ENCODE measurements at places on chromosomes 16 and 17. TPM values are rescaled to one million over a fixed set of nuclear protein-coding genes. Genes with fewer than 3 reads are reported as not detected.

DNA sequence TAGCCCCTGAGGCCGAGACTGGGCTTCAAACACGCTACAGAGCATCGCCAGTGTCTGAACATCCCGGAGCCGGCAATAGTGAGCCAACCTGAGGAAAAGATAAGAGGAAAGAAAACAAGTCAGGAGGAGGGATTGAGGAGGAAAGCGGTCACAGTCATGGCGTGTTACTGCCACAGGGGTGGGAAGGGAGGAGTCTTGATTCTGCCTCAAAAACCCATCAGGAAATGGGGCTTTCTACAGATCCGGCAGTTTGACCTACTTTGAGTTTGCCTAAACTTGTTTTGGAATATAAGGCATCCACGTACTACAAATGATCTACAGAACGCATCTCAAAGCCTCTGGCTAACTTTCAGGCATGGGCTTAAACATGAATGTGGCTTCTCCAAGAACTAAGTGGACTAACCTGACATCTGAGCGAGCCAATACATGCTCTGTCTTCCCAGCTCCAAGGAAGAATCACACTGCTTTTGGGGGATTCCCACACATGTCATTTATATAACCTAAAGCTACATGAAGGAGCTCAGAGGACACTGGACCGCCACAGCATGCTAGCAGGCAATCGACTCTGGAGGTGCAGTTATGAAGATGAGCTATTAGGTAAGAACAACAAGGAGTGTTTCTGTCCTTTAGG lies 96.6 kb downstream of the WDR59 start:
- H3K27me3 ChIP-seq: no peaks in the 10 kb centered on the region
- no peak overlapping the region for H3K27ac ChIP-seq
- peaks cover 100% of the 10 kb centered on the region for H3K36me3 ChIP-seq
- H3K4me1 ChIP-seq: no peaks in the 10 kb centered on the region
- H3K4me3 ChIP-seq: no peak overlapping the region

DNA sequence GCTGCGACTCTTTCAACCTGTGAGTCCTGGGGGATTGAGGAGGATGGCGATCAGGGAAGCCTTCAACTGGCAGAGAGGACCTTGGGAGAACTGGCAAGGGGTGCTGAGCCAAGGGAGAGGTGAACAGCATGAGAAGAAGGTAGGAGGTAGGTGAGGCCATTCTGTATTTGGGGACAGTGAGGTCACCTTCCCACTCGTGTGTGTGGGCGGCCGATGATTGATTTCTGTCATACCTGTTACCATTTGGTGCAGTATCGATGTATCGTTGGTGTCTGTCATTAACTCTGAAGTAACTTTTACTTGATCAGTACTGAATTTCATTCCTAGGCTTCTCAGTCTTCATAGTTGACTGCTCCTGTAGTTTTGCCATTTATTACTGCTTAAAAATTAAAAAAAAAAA lies 3.8 kb downstream of the ARSG start:
- H3K27ac ChIP-seq: no peak overlapping the region
- H3K27me3 ChIP-seq: peaks cover 14% of the 10 kb centered on the region
- DNase-seq: no peak
- peaks cover 19% of the 10 kb centered on the region for H3K4me1 ChIP-seq

DNA sequence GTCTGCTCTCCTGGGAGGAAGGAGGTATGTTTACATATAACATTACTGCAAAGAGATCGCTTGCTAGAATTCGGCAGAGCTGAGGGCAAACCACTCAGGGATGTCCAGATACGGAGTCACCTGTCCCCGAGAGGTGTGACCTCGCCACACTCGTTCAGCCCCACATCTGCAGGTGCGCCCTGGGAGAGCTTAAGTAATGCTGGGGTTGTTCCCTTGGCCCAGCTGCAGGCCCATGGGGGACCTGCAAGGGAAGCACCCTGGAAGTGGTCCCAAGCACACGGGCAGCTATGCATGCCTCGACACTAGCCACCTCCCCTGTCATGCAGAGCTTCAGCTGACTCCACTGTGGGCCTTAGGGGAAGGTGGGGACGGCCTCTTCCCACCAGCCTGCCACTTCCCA lies 22.2 kb downstream of the USP22 start:
- H3K27me3 ChIP-seq: no peaks in the 10 kb centered on the region
- no peak overlapping the region for H3K27ac ChIP-seq
- peaks cover 52% of the 10 kb centered on the region for H3K4me1 ChIP-seq
- H3K36me3 ChIP-seq: peaks cover 53% of the 10 kb centered on the region
- no peak for DNase-seq

DNA sequence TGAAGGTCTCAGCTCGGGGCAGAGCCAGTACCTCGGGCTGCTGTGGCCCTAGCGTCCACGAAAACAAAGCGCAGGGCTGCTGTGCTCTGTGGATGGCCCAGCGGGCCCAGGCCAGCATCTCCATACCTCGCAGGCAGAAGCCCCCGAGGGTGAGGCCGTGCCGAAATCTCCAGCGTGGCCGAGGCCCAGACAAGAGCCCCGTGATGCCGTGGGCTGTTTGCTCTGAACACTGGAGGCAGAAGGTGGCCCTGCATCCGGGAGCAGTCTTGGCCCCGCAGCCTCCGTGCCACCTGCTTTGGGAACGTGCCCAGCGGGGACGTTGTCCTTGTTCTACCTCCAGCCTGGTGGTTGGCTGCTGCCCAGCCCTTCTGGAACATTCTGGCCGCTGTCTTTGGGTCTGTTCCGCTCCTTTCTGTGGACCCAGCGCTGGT lies 121.4 kb downstream of the BANP start:
- peaks cover 76% of the 10 kb centered on the region for H3K36me3 ChIP-seq
- no peak for DNase-seq
- no peak overlapping the region for H3K4me3 ChIP-seq
- no peaks in the 10 kb centered on the region for H3K27me3 ChIP-seq
- H3K27ac ChIP-seq: no peak overlapping the region
- H3K4me1 ChIP-seq: no peaks in the 10 kb centered on the region

DNA sequence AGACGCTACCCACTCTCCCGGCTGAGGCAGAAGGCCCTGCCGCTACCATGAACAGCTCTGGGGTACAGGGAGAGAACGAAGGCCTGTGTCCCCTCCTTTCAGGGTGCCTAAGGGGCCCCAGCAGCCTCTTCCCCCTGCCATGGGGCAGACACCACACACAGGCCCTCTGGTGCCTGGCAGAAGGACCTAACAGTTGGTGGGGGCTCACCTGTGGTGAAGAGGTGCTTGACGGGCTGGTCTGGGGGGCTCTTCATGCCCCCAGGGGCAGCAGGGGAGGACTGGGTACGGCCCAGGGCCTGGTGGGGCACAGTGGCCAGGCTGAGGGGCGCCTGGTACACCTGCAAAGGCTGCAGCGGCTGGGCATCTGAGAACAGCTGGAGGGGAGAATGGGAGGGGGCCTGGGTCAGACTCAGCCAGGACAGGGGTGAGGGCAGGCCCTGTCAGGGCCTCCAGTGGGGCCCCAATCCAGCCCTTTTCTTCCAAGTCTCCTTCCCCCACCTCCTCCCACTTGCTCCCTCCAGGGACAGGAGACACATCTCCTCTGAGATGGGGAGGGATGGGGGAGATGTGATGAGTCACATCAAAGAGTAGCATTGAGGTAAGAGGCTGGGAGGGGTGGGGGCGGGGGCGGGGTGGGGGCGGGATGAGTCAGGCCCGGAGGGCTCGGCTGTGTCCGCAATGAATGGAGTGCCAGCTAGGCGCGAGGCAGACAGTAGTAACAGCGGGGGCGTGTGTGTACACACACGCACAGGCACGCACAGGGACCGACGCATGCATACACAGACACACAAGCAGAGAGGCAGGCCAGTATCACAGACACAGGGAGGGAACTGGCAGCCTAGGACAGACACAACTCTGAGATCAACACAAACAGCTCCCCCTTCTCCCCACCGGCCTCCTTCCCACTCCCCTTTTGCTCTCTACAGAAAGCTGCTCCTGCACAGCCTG lies 16.1 kb downstream of the G6PC3 start:
- no peaks in the 10 kb centered on the region for H3K36me3 ChIP-seq
- H3K4me3 ChIP-seq: no peak overlapping the region
- no peaks in the 10 kb centered on the region for H3K4me1 ChIP-seq
- no peak for DNase-seq
- H3K27me3 ChIP-seq: no peaks in the 10 kb centered on the region

GRCh38 chr17:74212209-74212912 lies 1.0 kb upstream of the TTYH2 start:
- H3K4me1 ChIP-seq: peaks cover 52% of the 10 kb centered on the region
- peak overlapping the region; percentile 65 for H3K4me3 ChIP-seq
- H3K27ac ChIP-seq: peak overlapping the region; percentile 88

- no peak overlapping the region for H3K27ac ChIP-seq
- peaks cover 8% of the 10 kb centered on the region for H3K4me1 ChIP-seq
- DNase-seq: no peak
- no peaks in the 10 kb centered on the region for H3K27me3 ChIP-seq
- H3K36me3 ChIP-seq: no peaks in the 10 kb centered on the region
- no peak overlapping the region for H3K4me3 ChIP-seq
Measured at GRCh38 chr16:68013440-68013839, 2.3 kb downstream of the DPEP2NB start.

DNA sequence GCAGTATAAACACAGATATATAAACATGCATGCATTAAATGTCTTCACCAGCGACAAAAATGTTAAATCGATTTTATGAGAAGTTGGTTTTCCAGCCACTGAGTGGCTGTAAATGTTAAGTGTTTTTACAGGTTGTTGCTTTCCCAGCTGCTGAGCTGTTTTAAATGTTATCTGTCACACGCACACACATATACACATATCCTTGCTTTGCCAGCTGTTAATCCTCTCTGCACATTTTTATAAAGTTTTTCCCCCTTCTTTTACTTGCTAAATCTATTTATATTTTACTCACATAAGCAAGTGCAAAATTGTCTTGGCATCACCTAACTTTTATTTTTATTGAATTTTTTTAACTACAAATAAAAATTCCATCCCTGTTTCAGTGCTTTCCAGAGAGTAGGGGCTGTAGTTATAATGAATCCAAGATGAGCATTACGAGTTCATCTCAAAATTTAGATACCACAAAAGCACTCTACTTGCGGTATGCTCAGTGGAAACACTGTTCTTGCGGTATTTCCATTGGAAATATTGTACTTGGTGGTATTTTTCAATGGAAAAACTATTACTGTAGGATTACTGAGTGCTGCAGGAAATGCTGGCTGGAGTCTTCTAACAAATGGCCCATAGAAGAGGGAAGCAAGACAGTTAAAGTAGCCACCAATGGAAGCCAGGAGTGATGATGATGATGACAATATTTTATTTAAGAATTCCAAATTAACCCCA lies 124.9 kb upstream of the KCNJ16 start:
- no peak for DNase-seq
- H3K27me3 ChIP-seq: no peaks in the 10 kb centered on the region
- no peak overlapping the region for H3K4me3 ChIP-seq
- no peaks in the 10 kb centered on the region for H3K36me3 ChIP-seq

GRCh38 chr16:77918809-77919707 lies 103.3 kb upstream of the CLEC3A start:
- DNase-seq: no peak
- no peaks in the 10 kb centered on the region for H3K36me3 ChIP-seq
- no peak overlapping the region for H3K4me3 ChIP-seq
- no peaks in the 10 kb centered on the region for H3K27me3 ChIP-seq

GRCh38 chr16:72972878-72973571 lies 74.9 kb downstream of the ZFHX3 start:
- no peaks in the 10 kb centered on the region for H3K4me1 ChIP-seq
- no peak for DNase-seq
- H3K4me3 ChIP-seq: no peak overlapping the region
- H3K27me3 ChIP-seq: no peaks in the 10 kb centered on the region
- no peaks in the 10 kb centered on the region for H3K36me3 ChIP-seq
- H3K27ac ChIP-seq: no peak overlapping the region

GRCh38 chr17:29368926-29369325 lies 21.2 kb upstream of the TAOK1 start:
- no peaks in the 10 kb centered on the region for H3K27me3 ChIP-seq
- no peak overlapping the region for H3K4me3 ChIP-seq
- no peaks in the 10 kb centered on the region for H3K36me3 ChIP-seq
- H3K27ac ChIP-seq: no peak overlapping the region
- peak; percentile 50 for DNase-seq

DNA sequence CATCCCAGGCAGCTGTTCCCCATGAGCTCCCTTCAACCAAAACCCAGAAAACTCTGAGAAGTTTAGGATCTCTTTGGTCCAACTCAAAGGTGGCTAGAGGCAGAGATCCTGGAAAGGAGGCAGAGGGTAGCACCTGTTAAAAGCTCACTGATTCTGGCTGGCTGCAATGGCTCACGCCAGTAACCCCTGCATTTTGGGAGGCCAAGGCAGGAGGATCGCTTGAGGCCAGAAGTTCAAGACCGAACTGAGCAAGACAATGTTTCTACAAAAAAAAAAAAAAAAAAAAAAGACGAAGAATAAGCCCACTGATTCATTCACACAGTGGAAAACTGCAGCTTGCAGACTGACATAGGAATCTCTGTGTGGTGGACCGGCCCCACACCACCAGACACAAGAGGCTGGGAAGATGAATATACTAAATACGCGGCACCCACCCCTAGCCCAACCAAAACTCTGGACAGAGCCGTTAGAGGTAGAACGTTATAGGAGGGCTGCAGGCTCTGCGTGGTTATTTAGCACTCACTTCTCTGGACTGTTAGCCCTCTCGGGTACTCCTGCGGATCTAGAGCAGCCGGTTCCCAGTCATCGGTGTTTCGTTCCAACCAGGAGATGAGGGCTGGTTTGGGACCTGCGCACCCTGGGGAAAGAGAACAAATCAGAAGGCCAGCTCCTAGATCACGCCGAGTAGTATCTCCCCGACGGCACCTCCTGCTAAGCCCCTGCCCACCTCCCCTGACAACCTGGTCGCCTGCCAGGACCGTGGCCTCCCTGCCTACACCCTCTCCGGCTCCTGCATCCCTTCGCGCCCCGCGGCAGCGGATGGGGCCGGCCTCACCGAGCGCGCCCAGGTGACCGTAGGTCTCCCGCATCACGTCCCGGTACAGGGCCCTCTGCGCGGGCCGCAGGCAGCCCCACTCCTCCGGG lies 925 bp downstream of the ZNF689 start:
- peak overlapping the region; percentile 66 for H3K27ac ChIP-seq
- peaks cover 18% of the 10 kb centered on the region for H3K36me3 ChIP-seq
- no peaks in the 10 kb centered on the region for H3K4me1 ChIP-seq
- H3K4me3 ChIP-seq: peak overlapping the region; percentile 96
- H3K27me3 ChIP-seq: no peaks in the 10 kb centered on the region
- DNase-seq: peak; percentile 60

BRIP1 gene
- 0.09 TPM for total RNA-seq

BICDL2 gene
- total RNA-seq: not detected

TLCD1 gene
- total RNA-seq: 0.79 TPM

SULT1A1 gene
- total RNA-seq: 13.2 TPM

SLC7A6OS gene
- total RNA-seq: 13.1 TPM
